Umbilical cord (tissue), 2 donors: ENCODE measurements at places on chromosomes 1 and 21. TPM values are rescaled to one million over a fixed set of nuclear protein-coding genes. Genes with fewer than 3 reads are reported as not detected.

DNA sequence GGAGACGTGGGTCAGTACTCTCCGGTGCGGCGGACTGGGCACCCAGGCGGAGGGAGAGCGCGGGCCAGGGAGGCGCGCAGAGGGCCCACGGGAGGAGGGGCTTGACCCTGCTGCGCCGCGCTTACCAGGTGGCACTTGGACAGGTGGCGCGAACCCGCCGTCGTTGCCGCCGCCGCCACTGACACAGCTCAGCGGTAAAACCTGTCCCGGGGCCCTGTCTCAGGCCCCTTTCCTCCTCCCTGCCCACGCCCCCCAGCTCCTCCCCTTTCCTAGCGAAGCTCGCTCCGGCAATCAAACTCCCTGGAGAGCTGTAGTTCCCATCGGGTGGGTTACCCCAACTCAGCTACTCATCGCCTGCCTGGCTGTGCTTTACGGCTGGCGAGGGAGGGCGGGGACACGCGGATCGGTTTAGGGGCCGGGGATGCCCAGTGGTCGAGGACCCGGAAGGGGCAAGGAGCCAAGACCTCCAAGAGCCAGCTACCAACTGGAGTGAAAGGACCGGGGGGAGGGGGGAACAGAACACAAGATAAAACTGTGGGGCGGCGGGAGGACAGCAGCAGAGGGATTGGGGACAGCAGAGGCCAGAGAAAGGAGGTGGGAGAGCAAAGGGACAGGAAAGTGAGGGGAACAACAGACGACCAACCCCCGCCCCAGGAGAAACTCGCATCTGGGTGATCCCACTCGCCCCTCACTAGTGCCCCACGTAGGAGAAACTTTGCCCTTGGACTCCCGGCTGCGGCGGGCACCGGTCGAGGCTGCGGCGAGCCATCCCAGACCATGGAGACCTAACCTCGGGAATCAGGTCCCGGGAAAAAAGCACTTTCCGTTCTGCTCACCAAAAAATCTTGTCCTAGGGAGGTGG is 2.9 kb downstream of the GFI1 start:
- no peak for DNase-seq

- DNase-seq: no peak
Observed at GRCh38 chr1:145545055-145545454, 62.7 kb upstream of the GPR89A start.

DNA sequence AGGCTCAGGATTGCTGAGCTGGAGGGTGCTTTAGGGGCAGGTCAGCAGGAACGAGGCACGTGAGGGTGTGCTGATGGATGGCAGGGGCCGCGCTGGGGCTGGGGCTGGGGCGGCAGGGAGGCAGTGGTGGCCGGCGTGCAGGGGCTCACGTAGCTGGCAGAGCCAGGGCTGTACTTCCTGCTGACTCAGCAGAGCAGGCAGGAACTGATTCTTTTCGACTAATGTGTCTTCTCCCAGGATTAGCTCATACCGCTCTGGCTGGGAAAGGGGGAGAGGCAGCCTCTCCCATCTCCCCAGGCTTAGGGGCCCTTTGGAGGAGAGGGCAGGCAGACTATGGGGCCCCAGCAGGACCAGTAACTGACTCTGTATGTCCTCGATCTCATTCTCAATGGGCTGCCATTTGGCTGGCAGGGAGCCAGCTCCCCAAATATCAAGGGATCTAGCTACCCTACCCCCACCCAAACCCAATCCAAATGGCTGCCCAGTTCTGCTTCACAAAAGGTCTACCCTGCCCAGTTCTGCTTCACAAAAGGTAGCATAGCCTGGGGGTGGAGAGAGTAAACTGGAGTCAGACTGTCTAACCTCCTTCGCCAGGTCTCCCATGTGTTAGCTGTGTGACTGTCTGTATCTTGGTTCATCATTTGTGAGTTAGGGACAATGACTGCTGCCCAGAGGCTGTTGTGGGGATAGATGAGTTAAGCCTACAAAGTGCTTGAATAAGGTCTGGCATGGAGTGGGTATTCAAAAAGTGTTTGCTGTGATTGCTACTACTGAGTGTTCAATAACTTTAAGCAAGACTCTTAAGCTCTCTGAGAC is 100.1 kb upstream of the SLC2A1 start:
- peak; percentile 96 for DNase-seq

Gene ACTL8
- 1.2 TPM for total RNA-seq

Gene SYCP1
- total RNA-seq: 2.4 TPM

GRCh38 chr1:181661569-181661968 is 178.3 kb downstream of the CACNA1E start:
- DNase-seq: no peak

Gene ANKRD13C
- 59.0 TPM for total RNA-seq

Gene ATP5PF
- 70.3 TPM for total RNA-seq

DNA sequence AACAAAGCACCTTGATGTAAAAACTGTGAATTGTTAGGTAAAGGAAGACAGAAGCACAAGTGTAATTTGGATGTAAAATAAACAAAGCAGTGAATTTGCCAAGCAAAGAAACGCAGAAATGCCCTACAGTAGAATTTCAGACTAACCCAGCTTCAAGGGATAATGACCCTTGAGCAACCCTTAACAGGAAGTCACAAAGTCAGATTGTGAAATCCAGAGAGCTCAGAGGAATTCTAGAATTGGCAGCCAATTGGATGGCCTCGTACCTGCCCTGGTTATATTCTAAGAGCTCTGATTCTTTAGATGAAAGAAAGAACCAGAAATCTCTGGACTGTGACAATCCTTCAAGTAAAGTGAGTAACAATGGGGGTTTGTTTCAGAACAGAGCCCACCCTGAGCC is 152.7 kb upstream of the CHRM3 start:
- no peak for DNase-seq

GRCh38 chr1:241611063-241611462 is 29.1 kb downstream of the CHML start:
- DNase-seq: peak; percentile 68

DNA sequence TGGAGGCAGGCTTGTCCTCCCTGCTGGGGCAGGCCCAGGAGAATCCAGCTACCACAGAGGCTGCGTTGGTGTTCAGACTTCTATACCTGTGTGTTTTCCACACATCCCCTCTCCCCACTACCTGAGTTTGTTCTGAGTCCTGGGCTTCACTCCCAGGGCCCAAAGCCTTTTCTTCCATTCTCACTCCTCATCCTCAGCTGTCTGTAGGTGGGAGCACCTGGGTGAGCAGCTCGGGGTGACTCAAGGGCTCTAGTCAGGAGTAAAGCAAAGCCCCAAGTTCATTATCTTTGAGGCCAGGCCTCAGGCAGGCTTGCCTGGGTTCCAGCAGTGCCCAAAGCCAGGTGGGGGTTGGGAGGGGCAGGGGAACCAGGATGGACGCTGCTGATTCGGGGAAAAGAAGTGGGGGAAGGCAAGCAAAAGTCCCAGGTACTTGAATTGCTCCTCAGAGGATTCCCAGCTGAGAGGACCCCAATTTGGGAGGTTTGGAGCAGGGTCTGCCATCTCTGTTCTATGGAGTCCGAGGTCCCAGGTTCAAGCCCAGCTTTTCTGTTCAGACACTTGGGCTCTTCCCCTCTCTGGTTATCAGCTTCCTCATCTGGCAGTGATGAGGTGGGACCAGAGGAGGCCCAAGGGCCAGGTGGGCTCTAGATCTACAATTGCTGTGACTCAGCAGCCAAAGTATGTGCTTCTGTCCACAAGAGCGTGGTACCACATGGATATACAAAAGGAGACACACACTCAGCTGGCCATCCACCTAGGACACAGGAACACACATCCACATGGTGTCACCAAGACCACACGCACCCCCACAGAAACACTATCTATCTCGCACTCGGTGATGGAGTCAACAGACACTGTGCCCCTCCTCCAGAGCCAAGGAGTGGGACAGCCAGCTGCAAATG is 5.8 kb upstream of the PTPN7 start:
- DNase-seq: no peak

- no peak for DNase-seq
Observed at GRCh38 chr1:86868477-86868876, 45.4 kb downstream of the SELENOF start.

GRCh38 chr1:91791691-91792488 is 94.1 kb downstream of the TGFBR3 start:
- DNase-seq: peak; percentile 75

DNA sequence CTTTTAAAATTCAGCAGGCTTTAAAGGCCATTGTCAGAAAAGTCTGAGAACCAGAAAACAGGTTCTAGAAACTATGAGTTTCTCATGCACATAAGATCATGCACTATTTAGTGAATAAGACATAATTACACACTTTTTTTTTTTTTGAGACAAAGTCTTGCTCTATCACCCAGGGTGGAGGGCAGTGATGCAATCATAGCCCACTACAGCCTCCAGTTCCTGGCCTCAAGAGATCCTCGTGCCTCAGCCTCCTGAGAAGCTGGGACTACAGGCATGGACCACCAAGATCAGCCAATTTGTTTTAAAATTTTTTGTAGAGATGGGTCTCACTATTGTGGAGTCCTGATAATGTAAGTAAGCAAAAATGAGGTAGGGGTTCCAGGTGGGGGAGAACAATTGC is 134.9 kb downstream of the VAV3 start:
- no peak for DNase-seq

- no peak for DNase-seq
Observed at GRCh38 chr21:44286716-44287632, 1.3 kb downstream of the AIRE start.

DNA sequence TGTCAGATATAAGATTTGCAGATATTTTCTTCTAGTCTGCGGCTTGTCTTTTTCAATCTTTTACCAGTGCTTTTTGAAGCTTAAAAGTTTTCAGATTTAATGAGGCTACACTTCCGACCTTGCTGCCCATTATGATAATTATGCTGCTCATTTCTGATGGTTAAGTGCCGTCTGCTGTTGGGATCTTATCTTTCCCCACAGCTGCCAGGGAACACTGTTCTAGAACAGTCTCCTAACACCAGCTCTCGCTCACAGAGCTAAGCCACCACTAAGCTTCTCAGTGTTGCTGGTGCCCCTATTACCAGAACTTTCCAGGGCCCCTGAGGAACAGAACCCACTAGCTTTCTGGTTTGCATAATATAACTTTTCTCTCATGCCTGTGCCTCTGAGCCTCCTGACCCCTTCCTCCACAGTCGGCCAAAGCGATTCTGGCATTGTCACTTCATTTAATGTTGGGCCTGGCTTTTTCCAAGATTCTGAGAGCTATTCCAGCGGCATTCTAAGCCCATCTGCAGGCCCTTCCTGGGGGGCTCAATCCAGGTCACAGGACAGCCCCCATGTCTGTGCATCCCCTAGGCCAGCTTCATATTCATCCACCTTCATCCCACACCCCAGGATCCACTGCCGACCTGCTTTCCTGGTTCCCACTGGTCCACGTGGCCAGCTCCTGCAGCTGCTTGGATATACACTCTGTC is 237.0 kb downstream of the PTPRU start:
- peak; percentile 12 for DNase-seq

DNA sequence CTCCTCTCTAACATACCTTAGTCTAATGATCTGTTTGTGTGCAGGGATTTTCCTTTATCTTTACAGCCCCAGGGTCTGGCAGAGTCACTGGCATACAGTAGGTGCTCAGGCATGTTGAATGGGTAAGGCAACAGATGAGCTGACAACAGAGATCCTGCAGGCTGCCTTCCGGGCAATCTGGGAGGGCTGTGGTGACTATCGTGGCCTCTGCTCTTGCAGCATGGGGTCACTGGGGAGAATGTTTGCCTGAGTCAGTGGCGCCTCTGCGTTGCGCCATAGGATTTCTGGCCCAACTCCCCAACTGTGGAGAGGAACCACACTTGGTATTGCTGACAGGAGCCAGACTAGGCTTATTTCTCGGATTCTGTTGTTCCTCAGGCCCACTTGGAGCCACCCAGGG is 93.8 kb downstream of the LAMC2 start:
- no peak for DNase-seq

Gene SLC25A34
- total RNA-seq: 0.48 TPM

Gene HPDL
- total RNA-seq: not detected

Gene TSSK3
- total RNA-seq: 1.9 TPM

DNA sequence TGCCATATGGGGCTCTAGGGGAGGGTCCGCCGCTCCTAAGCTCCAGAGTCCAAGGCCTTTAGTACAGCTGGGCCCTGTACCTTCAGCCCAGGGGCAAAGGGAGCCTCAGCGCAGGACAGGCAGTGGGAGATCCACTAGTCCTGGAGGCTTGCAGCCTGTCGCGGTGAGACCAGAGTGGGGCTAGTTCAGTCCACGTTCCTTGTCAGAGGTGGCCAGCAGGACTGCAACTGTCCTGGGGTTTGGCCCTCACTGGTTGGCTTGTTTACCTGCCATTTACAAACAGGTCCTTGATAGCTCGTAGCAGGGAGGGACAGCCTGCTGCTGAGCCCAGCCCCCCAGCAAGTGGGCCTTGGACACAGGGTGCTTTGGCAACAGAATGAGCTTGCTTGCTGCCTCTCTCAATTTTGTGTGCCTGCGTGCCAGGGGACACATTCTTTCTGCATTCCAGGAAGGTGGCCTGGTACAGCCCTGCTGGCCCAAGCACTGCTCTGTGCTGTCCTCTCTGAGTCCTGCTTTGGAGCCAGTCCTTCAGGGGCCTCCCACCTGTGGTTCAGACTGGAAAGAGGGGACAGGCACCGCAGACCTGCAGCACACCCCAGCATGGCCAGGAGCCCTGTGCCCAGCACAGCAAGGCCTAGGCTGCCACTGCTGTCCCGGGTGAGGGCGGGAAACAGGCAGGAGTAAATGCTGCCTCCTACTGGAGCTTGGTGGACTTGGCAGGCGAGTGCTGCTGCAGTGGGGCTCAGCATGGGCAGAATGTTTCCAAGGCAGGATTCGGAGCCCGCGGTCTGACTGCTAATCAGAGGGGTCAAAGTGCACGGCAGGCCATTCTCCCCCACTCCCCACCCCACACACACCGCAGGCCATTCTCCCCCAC is 15.2 kb downstream of the H6PD start:
- DNase-seq: no peak

- DNase-seq: no peak
Observed at GRCh38 chr1:231856894-231857293, 230.3 kb downstream of the DISC1 start.

DNA sequence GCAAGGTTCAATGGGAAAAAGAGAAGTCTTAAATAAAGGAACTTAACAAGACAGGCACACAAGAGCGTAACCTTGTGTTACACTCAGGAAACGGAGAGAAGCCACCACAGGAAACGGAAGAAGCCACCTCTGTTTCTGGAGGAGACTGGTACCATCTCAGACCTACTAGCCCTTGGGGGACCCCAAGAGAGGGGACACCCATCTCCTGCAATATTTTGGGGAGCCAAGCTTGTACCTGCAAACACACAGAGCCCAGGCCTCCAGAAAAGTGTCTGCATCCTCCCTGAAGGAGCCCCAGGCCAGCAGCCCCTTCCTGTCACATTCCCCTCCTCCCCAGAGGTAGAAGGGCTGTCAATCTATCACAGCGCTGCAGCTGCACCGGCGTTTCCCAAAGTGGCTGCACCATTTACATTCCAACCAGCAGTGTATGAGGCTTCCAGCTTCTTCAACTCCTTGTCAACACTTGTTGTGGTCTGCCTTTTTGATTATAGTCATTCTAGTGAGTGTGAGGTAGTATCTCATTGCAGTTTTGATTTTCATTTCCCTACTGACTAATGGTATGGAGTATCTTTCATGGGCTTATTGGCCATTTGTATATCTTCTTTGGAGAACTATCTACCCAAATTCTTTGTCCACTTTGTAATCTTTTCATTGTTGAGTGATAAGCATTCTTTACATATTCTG is 23.0 kb upstream of the PADI1 start:
- DNase-seq: no peak

- DNase-seq: no peak
Observed at GRCh38 chr1:113793878-113794834, 18.1 kb downstream of the RSBN1 start.
